ENCODE measurements at places on chromosomes 7 and 10.

DNA sequence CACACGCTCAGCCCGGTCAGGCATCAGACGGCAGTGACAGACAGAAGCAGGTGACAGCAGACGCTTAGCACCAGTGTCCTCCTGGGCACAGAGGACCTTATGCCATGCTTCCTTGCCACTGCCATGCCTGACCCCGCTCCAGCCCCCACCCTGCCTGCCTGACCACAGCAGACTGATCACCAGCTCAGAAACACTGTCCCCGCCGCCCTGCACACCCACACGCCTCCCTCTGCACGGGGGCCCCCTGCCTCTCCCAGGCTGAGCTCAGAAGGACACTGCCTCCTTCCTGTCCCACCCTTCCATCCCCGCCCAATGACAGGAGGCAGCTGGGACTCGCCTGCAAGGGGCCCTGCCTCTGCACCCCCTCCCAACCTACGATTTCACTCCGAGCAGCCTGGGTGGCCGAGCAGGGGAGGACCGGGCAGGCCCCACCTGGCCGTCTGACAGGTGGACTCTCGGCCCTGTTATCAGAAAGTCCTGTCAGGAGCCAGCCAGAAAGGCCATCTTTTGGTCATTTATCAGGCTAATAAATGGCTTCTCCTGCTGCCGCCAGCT, 183.4 kb downstream of the ELFN1 start:
- no peak for DNase-seq

GRCh38 chr7:85483177-85483576, 296.3 kb upstream of the SEMA3D start:
- no peak for DNase-seq

- no peak for DNase-seq
Measured at GRCh38 chr10:66852811-66853210, 73.0 kb upstream of the LRRTM3 start.

DNA sequence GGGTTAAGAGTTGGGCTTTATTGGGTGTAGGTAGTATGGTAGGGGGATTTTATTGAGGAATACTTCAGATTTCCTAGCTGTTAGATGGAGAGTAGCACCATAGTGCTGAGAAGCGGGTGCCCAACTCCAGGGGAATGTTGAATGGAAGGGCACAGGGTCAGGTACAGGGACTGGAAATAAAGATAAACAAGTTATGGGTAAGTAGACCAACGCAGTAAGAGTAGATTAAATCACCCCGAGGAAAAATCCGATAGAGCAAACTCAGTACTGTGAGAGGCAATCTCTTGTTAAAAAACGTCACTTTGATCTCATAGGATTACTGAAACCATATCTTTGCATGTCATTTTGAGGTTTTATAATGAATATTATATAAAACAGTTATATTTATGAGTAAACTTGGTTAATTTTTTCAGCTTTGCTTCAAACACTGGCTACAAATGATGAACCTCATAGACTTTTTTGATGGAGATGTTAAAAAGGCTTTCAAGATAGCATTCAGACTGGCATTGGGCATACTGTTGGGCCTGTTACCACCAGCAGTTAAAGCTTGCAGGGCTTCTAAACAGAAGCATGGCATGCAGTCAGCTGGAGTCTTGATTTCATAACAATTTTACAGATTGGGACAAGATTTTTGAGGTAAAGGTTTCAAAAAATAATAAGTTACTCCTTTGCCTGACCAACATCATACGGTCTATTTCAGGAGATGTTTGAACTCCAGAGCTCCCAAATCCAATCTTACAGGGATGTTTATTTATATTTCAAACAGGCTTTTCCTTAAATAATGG, 7.1 kb downstream of the AHR start:
- DNase-seq = no peak

- no peak for DNase-seq
Measured at GRCh38 chr7:128137181-128137580, 103.9 kb upstream of the LEP start.

- no peak for DNase-seq
Measured at GRCh38 chr7:17168416-17168815, 130.0 kb upstream of the AHR start.

DNA sequence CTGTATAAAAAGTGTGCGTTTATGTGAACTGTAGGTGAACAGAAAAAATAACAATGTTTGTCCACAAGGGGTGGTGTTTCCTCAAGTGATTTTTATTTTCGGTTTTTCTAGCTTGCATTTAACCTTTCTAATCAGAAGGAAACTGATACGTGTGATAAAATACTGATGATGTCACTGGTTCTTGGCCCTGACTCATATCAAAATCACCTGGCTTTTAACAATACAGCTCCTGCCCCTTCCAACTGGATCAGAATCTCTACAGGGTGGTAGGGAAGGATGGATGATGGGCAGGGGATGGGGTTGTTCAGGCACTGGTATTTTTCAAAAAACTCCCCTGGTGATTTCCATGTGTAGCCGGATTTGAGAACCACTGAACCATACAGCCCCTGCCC, 10.9 kb downstream of the NPFFR1 start:
- DNase-seq = no peak

GRCh38 chr7:157402911-157403534, 66.2 kb downstream of the DNAJB6 start:
- DNase-seq = no peak

- DNase-seq = no peak
Measured at GRCh38 chr7:108863227-108863848, 293.7 kb downstream of the DNAJB9 start.

All from renal cortex interstitium (tissue), 15 donors.